ENCODE measurements at places on chromosomes 12 and 14.

- no peak overlapping the region for H3K4me3 ChIP-seq
- H3K36me3 ChIP-seq = no peaks in the 10 kb centered on the region
- H3K27me3 ChIP-seq = no peaks in the 10 kb centered on the region
- no peaks in the 10 kb centered on the region for H3K4me1 ChIP-seq
These were observed 301.7 kb downstream of the GALC start for GRCh38 chr14:87691042-87691881.

GRCh38 chr12:115384391-115384790 lies 700.4 kb upstream of the TBX3 start:
- no peaks in the 10 kb centered on the region for H3K4me1 ChIP-seq
- H3K36me3 ChIP-seq = no peaks in the 10 kb centered on the region
- no peak overlapping the region for H3K27ac ChIP-seq
- H3K4me3 ChIP-seq = no peak overlapping the region

DNA sequence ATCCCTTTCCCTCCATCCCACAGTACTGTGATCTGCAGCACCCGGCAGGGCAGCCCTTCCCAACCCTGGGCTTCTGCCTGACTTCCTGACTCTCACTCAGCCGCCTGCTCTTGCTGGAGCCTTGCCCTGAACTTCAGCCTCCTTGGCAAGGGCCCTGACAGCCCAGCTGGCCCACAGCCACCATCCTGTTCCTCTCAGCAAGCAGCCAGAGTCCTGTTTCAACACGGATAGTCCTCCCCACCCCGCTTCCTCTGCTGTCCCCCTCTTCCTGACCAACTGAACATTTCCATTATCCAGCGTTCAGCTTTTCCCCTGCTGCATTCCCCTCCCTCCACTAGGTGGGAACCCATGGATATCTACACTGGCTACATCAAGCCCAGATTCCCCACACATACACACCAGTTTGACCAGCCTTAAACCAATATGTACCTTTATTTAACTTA lies 74.0 kb upstream of the MDM1 start:
- DNase-seq = no peak
- no peaks in the 10 kb centered on the region for H3K36me3 ChIP-seq
- no peaks in the 10 kb centered on the region for H3K27me3 ChIP-seq
- no peaks in the 10 kb centered on the region for H3K4me1 ChIP-seq

DNA sequence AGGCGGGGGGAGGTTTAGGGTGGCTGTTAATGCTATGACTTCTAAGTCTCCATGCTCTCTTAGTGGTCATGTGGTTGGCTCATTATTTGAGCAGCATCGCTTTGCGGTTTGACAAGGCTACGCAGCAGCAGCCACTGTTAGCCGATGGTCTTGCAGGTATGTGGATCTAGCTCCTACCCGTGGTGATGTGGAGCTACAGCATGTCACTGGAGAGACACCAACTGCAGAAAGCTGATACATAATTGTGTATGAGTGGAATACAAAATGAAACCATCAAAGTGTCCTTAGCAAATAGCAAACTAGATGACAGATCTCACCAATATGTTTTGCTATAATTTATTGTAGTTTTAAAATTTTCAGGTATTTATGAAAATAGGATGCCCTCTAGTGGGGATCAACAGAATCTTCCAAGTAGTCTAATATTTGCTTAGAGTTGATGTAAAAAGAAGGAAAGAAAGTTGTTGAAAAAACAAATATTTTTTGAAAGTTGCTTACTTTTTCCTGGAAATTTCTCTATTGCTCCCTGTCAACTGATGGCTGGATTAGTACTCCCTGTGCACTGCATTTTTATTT lies 94.9 kb downstream of the NAV3 start:
- no peaks in the 10 kb centered on the region for H3K27me3 ChIP-seq
- no peaks in the 10 kb centered on the region for H3K36me3 ChIP-seq
- no peaks in the 10 kb centered on the region for H3K4me1 ChIP-seq
- H3K4me3 ChIP-seq = no peak overlapping the region
- no peak for DNase-seq

- no peak for DNase-seq
- H3K4me1 ChIP-seq = no peaks in the 10 kb centered on the region
- no peaks in the 10 kb centered on the region for H3K36me3 ChIP-seq
- no peaks in the 10 kb centered on the region for H3K27me3 ChIP-seq
These were observed 77.7 kb downstream of the NTS start for GRCh38 chr12:85951823-85952222.

- no peaks in the 10 kb centered on the region for H3K36me3 ChIP-seq
- H3K4me1 ChIP-seq = no peaks in the 10 kb centered on the region
- no peak for DNase-seq
- no peaks in the 10 kb centered on the region for H3K27me3 ChIP-seq
These were observed 278.9 kb upstream of the SOX5 start for GRCh38 chr12:24228371-24228770.

DNA sequence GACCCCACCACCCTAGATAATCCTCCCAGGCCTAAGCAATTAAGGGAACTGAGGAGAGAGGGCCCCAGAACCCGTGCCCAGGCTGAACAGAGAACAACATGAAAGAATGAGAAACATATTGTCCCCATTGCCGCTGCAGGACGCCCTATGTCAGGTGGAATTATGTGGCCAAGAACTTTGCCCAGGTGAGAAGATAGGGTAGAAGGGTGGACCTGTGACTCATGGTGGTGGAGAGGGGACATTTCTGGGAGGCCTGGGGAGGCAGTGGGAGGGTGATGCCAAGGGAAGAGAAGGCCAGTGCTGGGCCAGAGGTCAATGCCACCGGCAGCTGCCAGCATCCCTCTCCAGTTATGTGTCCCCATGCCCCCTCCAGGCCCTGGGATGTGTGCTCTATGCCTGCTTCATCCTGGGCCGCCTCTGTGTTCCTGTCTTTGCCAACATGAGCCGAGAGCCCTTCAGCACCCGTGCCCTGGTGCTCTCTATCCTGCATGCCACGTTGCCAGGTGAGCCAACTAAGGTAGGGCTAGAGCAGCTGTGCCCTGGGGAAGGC lies 15.5 kb downstream of the SOAT2 start:
- DNase-seq = no peak
- H3K4me3 ChIP-seq = no peak overlapping the region
- no peaks in the 10 kb centered on the region for H3K36me3 ChIP-seq
- no peak overlapping the region for H3K27ac ChIP-seq

DNA sequence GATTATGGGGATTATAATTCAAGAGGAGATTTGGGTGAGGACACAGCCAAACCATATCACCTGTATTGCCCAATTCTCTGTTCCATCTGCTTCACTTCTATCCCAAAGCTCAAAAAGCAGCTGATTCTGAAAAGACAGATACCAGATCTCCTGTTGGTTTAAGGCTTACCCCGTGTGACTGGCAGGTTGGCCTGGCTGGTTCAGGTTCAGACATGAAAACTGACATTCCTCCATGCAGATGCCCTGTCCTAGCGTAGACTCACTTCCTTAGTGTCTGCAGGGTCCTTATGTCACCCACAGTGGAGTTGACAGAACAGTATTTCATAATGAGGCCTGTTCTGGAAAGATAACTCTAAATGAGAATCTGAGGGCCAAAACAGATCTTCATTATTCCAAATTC lies 61.1 kb upstream of the FLRT2 start:
- H3K4me1 ChIP-seq = no peaks in the 10 kb centered on the region
- no peaks in the 10 kb centered on the region for H3K36me3 ChIP-seq
- no peaks in the 10 kb centered on the region for H3K27me3 ChIP-seq
- H3K27ac ChIP-seq = no peak overlapping the region
- no peak for DNase-seq
